ENCODE measurements at places on chromosomes 6 and 20.

DNA sequence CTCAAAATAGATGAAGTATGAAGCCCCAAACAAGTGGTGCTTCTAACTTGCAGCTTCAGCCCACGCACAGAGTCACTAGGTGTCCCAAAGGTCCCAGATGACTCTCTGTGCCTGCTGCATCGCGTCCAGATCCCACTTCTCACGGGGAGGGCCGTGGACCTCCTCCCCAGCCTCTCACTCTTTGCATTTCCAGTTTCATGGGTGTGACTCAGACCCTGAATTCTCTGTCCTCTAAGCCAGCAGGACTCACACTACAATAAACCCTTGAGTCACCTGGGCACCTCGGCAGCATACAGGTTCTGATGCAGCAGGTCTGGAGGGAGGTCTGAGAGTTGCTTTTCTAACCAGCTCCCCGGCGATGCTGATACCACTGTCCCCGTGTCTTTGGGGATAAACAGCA, 114.0 kb upstream of the RIN2 start:
- no peak for DNase-seq

DNA sequence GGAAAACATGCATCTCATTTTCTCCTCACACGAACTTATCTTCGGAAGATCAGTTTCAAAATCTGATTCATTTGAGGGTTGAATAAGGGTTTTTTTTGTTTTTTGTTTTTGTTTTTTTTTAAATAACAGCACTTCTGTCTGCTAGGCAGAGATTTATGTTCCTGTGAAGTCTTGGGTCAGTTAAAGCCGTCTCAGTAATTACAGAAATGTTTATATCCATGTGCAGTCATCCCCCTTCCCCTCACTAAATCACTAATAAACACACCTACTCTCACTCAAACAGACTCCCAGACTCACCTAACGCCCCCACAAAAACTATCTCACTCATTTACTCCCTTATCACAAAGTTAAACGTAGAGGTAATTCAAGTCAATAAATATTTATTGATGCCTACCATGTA, 214.2 kb upstream of the SUPT3H start:
- no peak for DNase-seq

DNA sequence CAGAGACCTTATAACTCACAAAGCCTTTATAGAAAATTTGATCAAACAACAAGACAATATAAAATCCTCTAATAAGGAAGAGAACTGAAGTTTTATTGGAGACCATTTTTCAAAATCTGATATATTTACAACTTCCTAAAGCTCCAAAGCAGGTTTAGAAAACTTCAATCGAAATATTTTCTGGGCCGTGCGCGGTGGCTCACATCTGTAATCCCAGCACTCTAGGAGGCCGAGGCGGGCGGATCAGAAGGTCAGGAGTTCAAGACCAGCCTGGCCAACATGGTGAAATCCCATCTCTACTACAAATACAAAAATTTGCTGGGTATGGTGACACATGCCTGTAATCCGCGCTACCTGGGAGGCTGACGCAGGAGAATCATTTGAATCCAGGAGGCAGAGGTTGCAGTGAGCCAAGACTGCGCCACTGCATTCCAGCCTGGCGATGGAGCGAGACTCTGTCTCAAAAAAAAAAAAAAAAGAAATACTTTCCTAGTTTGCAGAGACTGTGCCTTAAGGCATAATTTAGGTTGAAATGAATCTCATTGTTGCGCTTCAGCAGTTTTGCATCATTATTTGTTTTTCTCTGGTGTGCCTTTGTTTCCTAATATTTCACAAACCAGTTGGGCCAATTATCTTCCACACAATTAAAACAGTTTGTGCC, 60.6 kb upstream of the ASIP start:
- DNase-seq, result no peak

GRCh38 chr20:17614176-17614811, 44.4 kb downstream of the DSTN start:
- DNase-seq, result no peak

DNA sequence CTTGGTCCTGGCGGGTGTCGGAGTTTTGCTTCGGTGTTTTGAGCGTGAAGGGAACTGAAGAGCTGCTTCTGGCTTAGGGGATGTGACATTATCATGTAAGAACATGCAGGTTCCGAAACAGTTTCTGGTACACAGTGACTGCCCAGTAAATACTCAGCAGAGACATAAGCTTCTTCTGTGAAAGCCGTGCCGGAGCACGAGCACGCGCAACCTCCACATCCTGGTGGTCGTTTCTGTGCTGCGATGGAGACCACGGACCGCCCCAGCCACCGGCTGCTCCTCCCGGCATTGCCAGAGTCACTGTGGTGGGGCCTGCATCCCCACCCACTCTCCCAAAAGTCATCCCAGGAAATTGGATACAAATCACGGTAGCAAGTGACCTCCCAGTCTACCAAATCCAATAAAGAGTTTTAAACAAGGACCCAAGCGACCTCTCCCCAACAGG, 18.7 kb downstream of the KIF25 start:
- no peak for DNase-seq

- DNase-seq, result no peak
Observed at GRCh38 chr6:39367700-39368099, 45.2 kb upstream of the KCNK16 start.

DNA sequence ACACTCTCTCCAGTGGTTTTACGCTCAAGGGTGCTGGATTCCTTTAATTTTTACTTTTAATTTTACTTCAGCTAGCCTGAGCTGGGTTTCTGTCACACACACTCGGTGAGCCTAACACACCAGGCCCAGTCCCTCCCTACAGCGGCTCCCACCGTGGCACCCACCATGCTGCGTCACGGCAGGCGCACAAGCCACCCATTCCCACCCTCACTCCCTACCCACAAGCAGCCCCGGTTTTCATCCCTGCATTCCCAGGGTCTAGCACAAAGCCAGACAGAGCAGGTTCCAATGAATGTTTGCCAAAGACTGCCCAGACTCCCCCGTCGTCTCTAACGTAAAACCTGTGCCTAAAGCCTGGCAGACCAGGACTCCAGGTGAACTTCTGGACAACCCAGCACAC, 50.3 kb downstream of the MYH7B start:
- DNase-seq, result no peak

- no peak for DNase-seq
Observed at GRCh38 chr6:133645966-133646740, 242.8 kb upstream of the TCF21 start.

GRCh38 chr6:107244742-107245480, 129.6 kb upstream of the BEND3 start:
- no peak for DNase-seq

GRCh38 chr6:71012866-71013469, 56.1 kb upstream of the B3GAT2 start:
- peak; percentile 51 for DNase-seq

GRCh38 chr6:23087471-23087870, 518.1 kb downstream of the HDGFL1 start:
- DNase-seq, result no peak

- no peak for DNase-seq
Observed at GRCh38 chr6:126600258-126600916, 260.5 kb downstream of the CENPW start.

DNA sequence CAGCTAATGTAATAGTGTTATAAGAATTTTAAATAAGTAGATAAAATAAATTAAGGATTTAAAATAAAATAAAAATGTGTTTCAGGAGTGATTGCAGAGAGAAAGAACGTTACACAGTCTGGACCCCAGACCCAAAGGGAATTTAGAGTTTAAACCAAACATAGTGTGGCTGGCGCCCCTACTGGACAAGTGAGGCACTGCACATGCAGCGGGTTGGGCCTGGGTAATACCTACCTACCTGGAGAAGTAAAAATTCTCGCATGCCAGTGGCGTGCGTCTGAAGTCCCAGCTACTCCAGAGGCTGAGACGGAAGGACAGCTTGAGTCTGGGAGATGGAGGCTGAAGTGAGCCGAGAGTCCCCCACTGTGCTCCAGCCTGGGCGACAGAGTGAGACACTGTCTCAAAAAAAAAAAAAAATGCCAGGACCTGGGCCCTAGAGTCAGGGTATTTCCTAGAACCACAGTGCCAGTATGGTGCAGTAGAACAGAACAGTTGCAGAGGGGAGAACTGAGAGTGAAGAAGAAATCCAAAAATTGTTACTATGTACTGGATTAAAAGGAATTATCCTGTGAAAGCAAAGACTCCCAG, 71.4 kb upstream of the TCF21 start:
- no peak for DNase-seq

GRCh38 chr6:43635387-43636307, at the start of gene MAD2L1BP:
Gene MAD2L1BP, plus strand, starts transcription at chr6:43635840. Its CDS starts 36 bp downstream, at chr6:43635876.
- DNase-seq, result peak; percentile 82
